ENCODE measurements at places on chromosomes 16 and 17.

DNA sequence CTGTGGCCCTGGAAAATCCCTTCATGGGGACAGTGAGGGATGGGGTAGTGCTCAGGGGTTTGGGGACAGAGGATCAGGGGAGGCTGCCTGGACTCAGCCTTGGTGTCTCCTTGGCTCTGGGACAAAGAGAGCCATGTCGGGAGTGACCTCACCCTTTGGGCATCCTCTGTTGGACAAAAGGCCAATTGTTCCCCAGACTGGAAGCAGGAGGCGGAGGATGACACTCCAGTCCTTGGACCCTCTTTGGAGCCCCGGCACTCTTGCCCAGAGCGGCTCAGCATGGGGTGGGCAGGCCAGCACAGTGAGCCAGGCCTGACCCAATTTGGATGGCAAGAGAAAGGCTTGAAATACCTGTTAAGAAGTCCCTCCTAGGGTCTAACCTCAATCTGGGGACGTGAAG is 39.4 kb upstream of the PHB1 start:
- DNase-seq: no peak

- DNase-seq: no peak
These were observed 1.1 kb downstream of the GGT6 start for GRCh38 chr17:4559139-4559791.

GRCh38 chr17:38324141-38324697 is 19.5 kb downstream of the GPR179 start:
- no peak for DNase-seq

DNA sequence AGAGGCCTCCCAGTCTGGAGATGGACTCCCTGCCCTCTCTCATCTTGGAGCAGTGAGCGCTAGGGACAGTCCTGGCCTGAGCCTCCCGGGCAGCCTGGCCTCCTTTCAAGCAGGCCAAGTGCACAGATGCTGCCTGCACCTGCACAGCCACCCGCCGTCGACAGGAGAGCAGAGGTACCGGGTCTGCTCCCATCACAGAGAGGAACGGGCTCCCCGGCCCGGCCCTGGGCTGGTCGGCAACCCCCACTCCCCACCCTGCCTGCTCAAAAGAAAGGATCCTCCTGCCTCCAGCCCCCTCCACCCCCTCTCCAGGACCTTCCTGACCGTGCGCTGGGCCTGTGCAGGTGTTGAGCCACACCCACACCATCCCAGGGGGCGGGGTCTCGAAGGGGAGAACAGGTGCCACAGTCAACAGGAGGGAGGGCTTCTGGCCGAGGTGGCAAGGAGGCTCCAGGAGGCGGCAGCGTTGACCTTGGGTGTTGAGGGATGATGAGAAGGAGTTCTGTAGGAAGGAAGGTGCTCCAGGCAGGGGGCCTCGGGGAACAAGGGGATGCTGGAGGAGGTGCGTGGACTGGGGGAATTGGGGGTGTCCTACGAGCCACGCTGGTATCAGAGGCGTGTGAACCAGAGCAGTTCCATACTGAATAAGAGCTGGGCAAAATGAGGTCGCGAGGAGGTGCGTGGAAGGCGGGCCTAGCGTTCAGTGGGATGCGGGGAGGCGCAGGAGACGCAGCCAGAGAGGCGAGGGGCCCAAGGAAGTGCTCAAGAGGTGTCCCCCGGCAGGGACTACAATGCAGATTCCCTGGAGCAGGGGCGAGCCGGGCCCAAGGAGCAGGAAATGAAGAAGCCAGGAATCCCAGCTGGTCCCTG is 967 bp upstream of the CDH15 start:
- DNase-seq: no peak

- no peak for DNase-seq
These were observed 2.3 kb upstream of the FA2H start for GRCh38 chr16:74776926-74777325.

DNA sequence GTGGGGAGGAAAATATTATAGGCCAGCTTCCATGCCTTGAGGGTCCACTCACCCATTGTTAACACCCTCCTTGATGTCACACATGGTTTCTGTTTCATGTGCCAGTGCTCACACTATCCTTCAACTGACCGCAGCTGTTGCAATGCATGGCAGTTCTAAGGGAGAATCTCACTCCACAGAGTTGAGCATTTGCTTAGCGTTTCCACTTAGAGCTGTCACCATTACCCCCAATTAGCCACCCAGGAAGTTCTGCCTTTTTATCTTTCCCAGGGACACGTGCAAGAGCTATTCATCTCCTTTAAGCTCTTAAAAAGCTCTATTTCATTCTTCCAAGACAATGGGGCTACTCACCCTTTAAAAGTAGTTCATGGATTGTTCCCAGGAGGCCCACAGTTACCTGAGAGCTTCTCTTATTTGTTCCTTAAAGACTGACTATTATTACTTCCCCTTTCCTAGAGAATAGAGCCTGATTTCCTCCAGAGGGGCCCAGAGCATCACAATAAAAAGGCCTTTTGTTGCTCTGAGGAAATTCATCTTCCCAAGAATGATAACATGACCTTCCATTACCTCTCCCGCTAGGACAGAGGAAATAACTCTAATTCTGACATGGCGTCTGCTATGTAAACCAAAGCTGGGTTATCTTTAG is 126.8 kb downstream of the CACNG3 start:
- no peak for DNase-seq

DNA sequence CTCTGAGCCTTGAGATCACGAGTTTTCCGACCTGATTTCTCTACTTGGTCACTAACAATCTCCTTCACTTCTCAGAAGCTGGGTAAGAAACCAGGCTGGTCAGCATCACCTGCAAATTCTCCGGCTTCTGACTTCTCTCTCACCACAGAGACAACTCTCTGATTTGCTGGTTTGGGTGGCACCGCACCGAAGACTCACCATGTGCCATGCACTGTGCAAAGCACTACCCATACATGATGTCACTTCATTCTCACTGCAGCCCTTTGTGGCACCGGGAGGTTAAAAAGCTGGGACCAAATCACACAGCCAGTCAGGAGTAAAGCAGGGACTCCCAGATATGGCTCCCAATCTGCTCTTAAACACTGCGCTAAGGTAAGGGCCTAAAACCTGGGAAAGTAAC is 647 bp downstream of the VAC14 start:
- DNase-seq: no peak

DNA sequence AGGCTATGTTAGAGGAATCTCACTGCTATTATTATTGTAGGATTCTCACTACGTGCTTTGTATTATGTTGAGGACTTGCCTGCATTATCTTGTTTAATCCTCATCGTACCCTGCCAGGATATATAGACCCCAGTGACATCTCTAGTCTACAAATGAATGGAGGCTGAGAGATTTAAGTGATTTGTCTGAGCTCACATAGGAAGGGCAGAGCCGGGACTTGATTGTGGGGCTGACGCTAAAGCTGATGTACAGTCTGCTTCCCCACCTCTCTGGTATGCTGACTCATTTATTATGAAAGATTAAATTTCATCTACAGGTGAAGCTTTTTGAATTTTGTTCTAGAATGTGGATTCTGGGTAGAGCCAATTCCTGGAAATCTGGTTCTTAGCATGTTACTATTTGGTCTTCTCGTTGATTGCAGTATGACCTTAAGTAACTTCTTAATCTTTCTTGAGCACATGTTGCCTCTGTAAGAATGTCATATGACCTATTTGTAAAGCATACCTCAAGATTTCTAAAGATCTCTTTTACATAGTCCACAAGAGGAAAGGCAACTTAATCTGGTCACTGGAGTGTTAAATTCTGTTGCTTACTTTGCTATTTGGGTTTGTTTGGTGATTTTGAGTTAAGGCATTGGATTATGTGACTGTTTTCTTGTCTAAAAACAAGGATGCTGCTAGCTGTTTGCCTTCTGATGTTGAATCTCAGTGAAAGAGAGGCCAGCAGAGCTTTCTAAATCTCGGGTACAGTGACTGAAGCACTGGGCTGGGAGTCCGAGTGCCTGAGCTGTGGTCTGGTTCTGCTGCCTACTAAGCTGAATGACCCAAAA is 12.4 kb downstream of the METTL9 start:
- peak; percentile 56 for DNase-seq

- no peak for DNase-seq
These were observed 287.8 kb upstream of the FOXF1 start for GRCh38 chr16:86222547-86222946.

DNA sequence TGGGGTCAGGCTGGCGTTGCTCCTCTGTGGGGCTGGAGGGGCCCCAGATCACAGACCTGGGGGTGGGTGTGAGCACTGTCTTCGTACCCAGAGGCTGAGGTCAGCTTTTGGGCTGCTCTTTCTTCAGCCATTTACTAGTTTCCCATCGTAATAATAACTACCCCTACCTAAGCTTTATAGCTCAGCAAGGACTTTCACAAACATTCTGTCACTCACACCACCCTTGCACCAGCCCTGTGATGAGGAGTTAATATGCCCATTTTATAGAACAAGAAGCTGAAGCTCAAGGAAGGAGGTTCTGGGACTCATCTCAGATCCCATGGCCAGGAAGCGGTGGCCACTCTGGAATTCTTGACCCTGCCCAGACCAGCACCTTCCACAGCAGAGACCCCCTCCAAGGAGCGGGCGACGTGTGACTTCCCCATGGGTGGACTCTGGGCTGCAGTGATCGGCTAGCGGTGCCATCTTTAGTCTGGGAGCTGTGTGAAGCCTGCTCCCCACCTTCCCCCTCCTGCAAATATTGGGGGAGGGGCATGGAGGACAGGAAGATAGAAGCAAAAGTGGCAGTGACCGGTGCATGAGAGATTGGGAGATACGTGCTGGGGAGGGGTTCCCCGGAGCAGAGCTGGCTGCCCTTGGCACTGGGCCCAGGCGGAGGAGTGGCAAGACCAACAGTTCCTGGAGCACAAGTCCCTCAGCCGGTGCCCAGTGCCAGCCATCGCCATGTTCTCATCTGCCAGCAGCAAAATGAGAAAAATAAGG is 81.8 kb upstream of the TOB1 start:
- DNase-seq: no peak

DNA sequence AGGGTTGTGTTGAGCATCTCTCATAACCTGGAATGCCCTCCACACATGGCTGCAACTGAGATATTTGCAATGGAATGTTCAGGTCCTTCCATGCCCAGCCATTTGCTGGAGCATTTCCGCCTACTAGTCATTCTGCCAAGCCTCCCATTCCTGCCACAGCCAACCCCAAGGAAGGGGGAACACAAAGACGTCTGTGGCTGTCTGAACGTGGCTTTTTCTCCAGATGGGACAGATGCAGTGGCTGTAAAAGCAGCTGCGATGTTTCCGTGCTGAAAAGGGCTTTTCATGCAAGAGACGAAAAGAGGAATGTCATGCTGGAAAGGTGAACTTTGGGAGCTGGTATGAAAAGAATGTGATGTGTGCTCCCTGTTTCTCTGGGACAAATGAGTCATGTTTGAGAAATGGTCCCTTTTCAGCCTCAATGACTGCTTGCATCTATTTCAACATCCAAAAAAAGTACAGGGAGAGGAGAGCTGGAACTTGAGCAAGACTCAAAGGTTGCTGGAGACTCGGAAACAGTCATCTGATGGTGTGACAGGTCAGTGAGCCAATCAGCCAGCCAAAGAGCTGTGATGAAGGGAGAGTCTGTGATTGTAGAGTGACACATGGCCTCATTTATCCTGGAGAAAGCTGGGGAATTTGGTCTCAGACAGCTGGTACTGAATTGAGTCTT is 208.9 kb downstream of the SHISA9 start:
- DNase-seq: peak; percentile 94

- no peak for DNase-seq
These were observed 120.2 kb upstream of the HLF start for GRCh38 chr17:55144518-55144917.

GRCh38 chr16:62548095-62548494 is 511.9 kb upstream of the CDH8 start:
- DNase-seq: no peak

DNA sequence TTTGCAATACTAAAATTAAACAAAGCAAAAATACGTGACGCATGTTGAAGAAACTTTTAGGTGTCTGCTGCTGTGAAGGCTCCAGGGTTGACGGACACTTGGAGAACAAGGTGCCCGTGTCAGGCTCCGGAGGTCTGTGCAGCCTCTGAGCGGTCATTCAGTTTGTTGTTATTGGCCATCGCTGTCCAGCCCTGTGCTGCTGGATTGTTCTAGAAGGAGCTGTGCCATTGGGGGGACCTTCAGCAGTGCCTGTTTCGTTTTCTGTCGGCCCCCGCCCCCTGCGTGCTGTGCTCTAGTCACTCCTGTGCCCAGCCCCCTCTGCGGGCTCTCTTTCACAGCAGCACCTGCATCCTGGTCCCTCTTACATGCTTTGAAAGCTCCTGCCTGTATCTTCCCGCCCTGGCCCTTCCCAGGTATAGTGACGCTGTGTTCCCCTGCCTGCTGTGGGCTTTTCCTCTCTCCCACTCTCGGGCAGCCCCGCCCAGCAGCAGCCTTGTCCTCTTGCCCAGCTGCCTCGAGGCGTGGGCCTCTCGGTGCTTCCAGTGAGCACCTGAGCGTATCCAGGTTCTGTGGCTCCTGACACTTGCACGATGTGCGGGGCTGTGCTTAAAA is 50.7 kb downstream of the RNF213 start:
- no peak for DNase-seq

- no peak for DNase-seq
These were observed 82.3 kb downstream of the NT5M start for GRCh38 chr17:17385491-17385890.

DNA sequence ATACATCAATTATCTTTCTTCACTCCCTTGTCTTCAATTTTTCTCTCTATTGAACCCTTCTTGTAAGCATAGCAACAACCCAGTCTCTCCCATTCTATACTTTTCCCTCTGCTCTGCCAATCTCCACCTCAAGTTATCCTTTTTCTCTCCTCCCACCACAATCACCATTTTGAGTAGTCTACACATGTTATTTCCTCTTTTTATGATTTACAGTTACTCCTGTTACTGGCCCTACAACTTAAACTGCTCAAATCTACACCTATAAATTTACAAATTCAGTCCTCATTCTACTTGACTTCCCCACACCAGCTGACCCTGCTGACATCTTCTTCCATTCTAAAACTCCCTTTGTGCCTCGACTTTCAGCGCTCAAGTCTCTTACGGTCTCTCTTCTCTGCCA is 84.6 kb downstream of the SPAG9 start:
- DNase-seq: no peak

- no peak for DNase-seq
These were observed 446.3 kb upstream of the MAF start for GRCh38 chr16:80046848-80047247.

DNA sequence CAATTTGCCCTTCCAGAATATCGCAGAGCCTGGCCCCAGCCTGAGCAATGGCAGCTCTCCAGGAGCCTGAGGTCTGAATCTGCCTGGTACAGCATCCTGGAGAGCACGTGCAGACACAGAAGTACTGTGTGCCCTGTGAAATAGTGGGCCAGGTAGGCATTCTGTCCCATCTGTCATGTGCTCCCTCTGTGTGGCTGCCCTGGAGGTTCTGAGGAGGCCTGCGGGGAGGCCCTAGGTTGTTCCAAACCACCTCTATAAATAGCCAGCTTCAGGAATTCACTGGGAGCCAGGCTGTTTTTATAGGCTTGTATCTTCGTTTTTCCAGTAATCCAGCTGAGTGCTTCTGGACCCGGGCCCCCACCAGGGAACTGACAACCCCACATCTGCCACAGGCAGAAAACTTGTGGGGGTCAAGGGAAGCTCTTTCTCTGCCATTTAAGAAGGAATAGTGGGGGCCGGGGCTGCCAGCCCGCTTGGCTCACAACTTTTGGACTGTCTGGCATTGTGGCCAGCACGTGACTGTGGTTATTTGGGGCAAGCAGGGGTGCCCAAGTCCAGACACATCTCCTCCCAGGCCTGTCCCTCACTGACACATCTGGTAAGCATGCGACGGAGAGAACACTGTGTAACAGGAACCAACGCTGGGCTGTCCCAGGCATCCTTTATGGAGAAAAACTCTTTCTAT is 356.3 kb upstream of the TNRC6C start:
- peak; percentile 78 for DNase-seq
